Omental fat pad (tissue), 4 donors: ENCODE measurements at places on chromosomes 2 and 18. TPM values are rescaled to one million over a fixed set of nuclear protein-coding genes. Genes with fewer than 3 reads are reported as not detected.

The TSHZ1 gene
- total RNA-seq, result 18.4 TPM

The FAM110C gene
- 78.6 TPM for total RNA-seq

GRCh38 chr2:140863713-140864112 is 1267.1 kb downstream of the LRP1B start:
- DNase-seq, result no peak

DNA sequence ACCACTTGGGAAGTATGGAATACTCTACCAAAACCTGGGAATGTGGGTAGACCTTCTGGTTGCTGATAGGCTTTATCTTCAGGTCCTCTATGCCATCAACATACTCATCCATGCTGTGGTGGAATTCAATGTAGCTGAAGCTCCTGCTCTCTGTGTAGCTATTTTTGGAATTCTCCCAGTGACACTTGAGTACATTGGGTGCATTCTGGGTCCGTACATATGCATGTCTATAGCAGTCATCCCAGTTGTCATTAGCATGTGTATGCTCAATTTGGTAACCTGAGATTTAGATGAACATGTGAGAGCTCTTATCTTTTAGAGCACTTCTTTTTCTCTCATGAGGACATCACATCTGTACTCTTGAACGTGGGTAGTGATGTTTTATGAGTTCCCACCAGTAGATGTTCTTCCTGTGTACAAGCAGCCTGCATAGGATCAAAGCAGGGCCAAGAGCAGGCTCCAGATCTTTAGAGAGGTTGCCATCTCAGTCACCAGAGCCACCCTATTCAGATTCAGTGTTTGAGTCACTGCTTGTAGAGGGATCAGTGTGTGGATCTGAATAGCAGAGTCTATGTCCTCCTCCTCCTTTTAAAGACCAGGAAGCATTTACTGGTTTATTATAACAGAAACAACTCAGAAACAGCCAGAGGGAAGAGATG is 65.9 kb downstream of the MGAT5 start:
- DNase-seq, result no peak

DNA sequence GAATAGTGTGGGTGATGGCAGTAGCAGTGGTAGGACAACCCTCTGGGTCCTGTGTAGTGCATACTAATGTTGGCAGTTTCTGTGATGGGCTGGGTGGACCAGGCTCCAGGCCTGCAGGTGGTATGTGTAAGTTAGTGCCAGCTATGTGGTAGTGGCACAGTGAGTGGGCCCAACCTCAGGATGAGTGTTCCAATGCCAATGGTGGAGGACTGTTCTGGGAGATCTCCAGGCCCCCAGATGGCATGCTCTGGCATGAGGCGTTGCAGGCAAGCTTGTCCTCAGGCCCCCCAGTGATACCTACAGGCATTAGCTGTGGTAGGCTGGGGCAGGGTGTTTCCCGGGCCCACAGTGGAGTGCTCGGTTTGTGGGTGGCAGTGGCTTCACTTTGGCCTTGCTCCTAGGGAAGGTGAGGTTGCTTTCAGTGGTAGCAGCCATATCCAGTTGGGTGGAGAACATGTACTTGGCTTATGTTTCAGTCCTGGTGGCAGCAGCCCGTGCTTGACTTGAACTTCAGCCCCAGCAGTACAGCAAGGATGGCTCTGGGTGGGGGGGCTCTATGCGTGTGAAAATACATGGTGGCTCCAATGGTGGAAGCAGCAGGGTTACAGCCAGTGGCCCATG is 32.4 kb downstream of the TEX51 start:
- DNase-seq, result no peak

- DNase-seq, result no peak
Measured at GRCh38 chr2:176646033-176646615, 376.9 kb downstream of the MTX2 start.

DNA sequence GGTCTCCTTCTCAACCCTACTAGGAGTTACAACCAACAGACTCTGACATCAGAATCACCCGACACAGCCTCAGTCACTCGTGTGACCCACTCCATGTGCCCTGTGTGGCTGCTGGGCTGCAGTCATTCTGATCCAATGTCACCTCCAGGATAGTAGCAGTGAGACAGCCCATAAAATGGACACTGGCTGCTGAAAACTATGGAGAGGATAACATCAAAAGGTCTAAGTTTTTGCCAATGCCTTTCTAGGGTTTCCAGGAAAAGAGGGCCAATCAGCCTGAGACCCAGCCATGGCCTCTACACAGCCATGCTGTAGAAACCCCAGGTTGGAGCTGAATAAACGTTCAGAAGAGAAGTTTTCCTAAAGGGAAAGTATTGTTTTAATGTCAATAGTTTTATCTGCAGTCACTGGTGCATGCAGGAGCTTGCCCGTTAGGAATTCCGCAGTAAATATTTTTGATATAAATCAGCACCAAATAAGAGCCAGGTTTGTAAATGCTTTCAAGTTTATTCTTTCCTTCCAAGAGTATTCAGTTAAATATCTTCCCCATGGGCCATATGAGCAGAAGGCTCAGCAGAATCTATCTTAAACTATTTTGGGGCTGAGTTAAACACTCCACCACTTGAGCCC is 92.2 kb upstream of the PID1 start:
- no peak for DNase-seq

GRCh38 chr2:49175831-49176230 is 21.5 kb upstream of the FSHR start:
- no peak for DNase-seq

GRCh38 chr18:13389491-13390131 is 171.1 kb downstream of the LDLRAD4 start:
- DNase-seq, result no peak

DNA sequence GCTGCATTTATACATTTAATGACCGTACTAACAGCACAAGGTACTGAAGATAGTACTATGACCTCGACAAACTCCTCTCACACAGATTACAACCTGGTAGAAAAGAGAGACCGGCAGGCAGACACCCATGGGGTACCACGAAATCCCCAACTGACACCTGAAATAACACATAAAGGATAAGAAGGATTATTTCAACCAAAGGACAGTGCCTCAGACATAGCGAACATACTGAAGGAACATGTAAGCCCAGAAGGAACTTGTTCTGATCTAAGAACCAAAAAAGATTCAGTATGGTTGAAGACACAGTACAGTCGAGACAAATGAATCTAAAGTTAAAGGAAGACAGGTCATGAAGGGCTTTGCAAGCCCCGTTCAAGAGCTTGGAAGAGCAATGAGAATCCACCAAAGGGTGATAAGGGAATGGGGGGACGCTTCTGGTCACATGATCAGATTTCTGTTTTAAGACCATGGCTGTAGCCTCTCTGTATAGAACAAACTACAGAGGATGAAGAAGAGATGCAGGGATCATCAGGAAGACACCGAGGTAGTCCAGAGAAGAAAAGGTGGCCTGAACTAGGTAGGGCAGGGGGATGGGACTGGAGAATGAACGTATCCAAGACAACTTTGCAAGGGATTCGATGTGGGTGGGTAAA is 902 bp downstream of the MCFD2 start:
- DNase-seq, result no peak

DNA sequence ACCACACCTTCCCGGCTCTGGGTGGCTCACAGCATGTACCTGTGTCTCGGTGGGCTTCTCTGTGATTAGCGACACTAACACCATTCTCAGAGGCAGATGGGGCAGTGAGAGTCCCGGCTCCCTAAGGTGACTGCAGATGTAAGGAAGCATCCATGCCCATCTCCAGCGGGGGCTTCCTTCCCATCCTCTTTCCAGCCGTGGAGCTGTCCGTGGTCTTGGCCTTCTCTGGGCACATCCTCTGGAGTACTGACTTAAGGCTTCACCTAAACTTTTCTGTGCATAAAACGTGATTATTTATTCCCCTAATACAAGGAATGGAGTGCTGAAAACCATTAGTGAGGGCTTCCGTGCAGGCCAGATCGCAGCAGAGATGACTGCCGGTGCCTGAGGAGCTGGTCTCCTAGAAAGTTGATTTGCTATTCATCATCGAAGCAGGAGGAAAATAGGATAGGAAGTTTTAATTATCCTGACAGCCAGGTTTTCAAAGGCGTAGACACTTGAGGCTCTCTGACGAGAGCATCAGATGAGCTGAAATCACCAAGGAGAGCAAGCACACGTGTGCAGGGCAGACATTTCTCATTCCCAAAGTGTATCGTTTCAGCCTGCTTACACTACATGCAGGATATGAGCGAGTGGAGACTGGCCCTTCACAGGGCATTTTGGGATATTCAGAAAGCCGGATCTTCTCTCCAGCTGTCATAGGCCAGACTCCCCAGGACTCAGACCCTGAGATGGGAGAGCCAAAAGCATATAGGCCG is 186.1 kb upstream of the SALL3 start:
- DNase-seq, result no peak

DNA sequence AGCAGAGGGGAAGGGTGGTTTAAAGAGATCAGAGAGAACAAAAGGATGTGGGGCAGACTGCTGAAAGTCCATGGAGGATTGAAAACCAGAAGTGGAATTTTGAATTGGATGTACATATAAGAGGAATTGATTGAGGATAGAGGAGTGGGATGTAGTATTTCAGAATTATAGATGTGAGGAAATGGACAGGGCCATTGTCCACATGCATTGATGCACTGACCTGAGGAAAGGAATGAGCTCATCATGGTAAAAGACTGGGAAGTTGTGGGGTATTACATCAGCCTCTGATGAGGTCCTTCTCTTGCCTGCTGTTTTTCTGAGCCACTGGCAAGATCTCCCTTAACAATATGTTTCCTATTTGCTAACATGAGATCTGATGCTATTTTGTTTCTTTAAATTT is 365.7 kb upstream of the FANCL start:
- no peak for DNase-seq

DNA sequence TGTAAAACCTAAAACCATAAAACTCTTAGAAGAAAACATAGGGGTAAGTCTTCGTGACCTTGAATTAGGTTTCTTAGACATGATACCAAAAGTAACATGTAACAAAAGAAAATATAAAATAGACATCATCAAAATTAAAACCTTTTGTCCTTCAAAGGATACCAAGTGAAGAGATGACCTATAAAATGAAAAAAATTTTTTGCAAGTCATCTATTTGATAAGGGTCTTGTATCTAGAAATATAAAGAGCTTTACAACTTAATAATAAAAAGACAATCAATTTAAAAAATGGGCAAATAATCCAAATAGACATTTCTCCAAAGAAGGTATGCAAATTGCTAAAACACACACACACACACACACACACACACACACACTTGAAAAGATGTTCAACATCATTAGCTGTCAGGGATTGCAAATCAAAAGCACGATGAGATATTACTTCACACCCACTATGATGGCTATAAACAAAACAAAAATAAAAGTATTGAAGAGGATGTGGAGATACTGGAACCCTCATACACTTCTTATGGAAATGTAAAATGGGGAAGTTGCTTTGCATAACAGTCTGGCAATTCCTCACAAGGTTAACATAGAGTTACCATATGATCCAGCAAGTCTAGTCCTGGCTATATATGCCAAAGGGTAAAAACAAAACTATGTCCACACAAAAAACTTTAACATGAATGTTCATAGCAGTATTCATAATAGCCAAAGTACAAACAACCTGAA is 23.3 kb downstream of the SPDYA start:
- no peak for DNase-seq
